Left ventricle myocardium inferior (tissue), 1 donor: ENCODE measurements at places on chromosomes 12 and 14.

GRCh38 chr12:108914121-108914531, 34.2 kb downstream of the DAO start:
- DNase-seq = no peak

DNA sequence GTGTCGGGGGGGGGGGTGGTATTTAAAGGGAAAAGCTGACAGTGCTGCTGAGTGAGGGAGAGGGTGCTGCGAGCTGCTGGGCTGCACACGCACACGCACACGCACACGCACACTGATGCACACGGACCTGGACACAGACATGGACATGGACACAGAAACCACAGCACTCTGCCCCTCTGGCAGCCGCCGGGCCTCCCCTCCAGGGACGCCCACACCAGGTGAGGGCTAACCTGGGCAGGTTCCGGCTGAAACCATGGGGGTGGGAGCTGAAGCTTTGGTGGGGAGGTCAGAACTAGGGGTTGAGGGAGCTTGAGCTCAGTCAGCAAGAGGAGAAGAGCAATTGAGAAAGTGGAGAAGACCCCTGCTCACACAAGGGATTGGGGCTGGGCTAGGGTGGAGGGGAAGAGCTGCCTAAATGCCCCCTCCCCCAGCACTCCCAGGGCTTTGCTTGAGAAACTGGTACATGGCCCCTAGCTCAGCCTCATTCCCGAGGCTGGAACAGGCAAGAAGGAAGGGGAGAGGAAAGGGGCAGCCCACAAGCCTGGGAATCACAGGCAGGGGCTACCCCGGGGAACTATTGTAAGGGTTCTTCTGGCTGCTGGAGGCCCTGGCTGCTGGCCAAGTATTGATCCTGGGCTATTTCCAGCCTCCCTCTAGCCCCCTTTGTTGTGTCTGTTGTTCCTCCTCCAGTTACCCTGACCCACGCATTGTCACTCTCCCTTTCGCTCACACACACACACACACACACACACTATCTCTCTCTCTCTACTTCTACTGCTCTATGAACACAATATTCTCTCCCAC, at the start of gene REM2:
REM2 (plus strand) TSS at position 50 of the 804 bp plus-strand sequence; CDS start at position 116, 66 bp downstream.
- no peak for DNase-seq

- DNase-seq = no peak
Observed at GRCh38 chr14:93033983-93034670, 81.6 kb downstream of the ITPK1 start.

GRCh38 chr12:121805171-121806008, 1.6 kb downstream of the SETD1B start:
- DNase-seq = no peak

- peak; percentile 79 for DNase-seq
Observed at GRCh38 chr14:103122947-103123633, at the start of gene TNFAIP2. Gene TNFAIP2 (plus strand): TSS chr14:103123461. CDS start chr14:103126458, 2,997 bp downstream.

DNA sequence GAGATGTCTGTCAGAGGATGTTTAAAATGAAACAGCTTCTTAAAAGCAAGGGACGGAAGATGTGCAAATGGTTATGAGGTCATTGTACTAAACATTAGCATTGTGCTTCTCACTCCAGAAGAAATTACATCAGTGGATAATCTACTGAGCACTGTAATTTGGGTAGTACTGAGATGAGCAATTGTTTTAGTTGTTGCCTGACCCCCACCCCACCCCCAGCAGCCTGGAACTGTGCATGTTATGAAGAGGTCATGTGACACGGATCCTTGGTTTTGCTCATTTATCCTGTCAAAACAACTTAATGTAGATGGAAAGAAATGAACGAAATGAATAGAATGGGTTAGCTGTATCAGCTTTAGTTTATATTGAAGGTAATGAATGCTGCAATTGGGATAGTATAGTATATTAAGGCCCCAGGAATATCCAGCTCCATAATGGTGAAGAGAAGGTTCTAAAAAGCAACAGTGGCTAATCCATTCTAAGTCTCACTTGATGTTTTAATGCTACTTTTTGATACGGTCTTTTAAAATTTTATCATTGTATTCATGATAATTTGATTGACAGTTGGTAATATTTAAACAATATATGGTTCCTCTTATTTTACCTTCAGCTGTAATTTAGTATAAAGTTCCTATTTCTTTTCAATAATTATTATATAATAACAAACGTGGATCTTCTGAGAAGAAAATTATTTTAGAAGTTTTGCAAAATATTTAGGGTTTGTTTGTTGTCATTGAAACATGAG, 58.5 kb downstream of the WNK1 start:
- DNase-seq = no peak

- peak; percentile 47 for DNase-seq
Observed at GRCh38 chr12:3077572-3078081, 448 bp downstream of the TSPAN9 start.

DNA sequence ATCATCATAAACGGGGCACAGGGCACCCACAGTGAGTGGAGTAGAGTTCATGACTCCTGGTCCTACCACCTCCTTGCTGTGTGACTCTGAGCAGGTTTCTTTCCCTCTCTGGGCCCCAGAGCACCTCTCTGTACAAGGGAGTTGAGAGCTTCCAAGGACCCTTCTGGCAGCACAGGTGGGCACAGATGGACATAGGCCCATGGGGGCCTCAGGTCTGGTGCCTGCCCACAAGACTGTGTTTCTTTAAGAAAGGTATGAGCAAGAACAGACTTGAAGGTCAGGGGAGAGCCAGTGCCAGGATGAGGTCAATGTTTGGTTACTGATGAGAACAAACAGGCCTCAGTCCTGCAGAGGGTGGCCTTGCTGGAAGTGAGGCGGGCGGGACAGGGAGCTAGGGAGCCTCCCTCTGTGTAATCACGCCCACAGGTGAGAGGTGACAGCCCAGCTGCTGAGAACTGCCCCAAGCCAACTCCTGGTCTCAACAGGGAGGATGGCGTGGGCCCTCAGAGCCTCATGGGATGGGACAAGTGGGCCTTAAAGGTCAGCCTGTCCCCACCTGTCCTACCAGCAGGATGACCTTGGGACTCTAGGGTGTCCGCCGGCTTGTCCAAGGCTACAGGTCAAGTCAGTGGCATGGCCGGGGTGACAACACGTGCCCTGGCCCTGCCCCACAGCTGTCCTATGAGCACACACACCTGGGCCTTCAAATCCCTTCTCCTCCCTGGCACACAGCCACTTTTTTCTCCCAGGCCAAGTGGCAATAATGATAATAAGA, 49.1 kb downstream of the CCDC85C start:
- no peak for DNase-seq

- no peak for DNase-seq
Observed at GRCh38 chr12:52245259-52245961, 12.4 kb downstream of the KRT7 start.

- no peak for DNase-seq
Observed at GRCh38 chr12:41980390-41980789, 164.3 kb downstream of the GXYLT1 start.

GRCh38 chr12:93847517-93848474, 170.6 kb downstream of the CRADD start:
- DNase-seq = no peak

DNA sequence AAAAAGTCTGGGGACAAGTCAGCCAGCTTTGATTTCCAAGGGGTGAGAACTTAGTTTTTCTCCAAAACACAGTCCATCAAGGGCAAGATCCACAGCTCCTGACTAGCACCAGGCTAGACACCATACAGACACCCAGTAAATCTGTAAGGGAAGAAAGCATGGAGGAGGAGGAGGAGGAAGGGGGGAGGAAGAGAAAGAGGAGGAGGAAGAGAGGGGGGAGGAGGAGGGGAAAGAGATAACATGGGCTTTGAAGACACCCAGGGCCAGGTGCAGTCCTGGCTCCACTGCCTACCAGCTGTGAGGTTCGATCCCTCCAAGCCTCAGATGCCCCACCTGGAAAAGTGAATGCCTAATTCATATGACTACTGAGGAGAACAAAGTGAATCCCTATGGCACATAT, 18.3 kb downstream of the KDM2B start:
- DNase-seq = no peak

DNA sequence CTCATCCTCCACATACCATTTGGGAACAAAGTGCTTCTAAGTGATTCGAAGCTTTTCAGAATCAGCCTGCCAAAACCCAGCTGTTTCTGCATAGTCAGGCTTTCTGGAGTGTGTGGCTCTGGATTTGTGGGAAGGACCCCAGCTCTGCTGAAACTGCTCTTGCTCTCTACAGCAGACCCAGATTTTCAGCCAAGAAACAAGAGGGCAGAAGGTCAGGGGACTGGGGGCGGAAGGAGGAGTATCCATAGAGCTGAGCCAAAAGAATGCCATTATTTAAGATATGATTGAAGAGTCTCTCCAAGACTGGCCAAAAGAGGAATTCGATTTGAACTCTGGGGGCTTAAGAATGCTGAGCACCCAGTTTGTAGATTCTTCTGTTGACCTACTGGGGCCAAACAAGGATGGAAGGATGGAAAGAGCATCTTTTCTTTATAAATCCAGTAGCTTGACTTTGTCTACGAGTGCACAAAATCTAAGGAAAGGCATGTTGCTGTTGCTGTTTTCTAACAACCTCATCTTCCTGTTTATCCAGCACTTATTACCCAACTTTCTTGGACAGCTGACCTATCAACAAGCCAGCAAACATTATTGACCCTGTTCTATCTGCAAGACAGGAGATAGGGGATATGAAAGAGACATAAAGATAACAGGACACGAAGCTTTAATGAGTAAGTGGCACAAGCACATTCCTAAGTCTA, 29.2 kb downstream of the FBLN5 start:
- DNase-seq = no peak

- DNase-seq = no peak
Observed at GRCh38 chr14:39232554-39233415, 930 bp upstream of the MIA2 start.

DNA sequence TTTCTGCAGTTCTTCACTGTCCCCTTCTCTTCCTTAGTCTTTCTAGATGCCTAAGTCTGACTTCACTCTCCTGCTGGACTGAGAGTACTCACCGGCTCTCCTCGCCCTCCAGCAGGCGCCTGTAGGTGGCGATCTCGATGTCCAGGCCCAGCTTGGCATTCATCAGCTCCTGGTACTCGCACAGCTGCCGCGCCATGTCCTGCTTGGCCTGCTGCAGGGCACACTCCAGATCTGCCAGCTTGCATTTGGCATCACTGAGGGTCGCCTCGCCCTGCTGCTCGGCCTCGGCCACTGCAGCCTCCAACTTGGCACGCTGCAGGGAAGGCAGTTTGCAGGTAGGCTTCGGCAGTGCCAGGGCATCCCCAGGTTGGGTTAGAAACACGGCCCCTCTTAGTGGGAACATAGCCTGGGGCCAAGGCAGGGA, 5.2 kb downstream of the KRT84 start:
- no peak for DNase-seq

GRCh38 chr12:31041033-31041564, 32.6 kb upstream of the DDX11 start:
- DNase-seq = peak; percentile 43

DNA sequence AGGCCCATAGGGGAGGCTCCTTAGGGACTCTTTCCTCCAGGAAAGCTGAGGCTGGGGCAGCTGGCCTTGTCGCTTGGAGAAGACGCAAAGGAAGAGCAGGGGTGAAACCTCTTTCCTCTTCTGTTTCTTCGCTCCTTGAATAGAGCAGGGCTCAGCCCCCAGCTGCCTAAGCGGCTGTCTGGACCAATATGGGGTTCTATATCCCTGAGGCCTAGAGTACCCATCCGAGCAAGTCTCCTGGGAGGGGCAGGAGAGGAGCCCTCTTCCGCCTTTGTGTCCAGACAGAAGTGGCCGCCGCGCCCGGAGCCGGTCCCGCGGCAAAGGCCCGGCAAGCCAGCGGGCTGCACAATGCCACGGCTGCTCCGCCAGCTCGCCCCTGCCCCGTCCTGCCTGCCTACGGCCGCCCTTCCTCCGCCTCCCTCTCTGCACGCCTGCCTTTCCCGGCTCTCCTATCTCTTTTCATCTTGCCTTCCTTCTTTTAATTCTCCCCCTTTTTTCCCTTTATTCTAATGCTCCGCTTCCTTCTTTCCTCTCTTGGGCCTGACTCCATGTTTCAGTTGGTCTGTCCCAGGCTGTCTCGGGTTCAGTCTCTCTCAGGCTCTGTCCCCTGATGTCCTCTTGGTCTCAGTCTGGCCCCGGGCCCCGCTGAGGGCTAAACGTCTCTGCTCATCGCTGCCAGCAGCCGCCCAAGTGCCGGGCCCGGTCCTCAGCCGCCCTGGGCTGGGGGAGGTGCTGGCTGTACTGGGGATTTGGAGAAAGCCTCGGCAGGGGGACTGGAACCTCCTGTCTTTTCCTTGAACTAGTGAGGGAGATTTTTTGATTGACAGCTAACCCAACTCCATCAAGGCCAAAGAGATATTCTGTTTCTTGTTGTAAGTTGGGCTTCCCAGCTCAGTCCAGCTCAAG, 2.5 kb upstream of the HOXC9 start:
- DNase-seq = no peak

- DNase-seq = no peak
Observed at GRCh38 chr14:71712478-71712877, 219.8 kb upstream of the RGS6 start.

- DNase-seq = no peak
Observed at GRCh38 chr12:67202678-67203012, 66.5 kb upstream of the CAND1 start.

- no peak for DNase-seq
Observed at GRCh38 chr14:90274808-90275457, 18.6 kb downstream of the PSMC1 start.

DNA sequence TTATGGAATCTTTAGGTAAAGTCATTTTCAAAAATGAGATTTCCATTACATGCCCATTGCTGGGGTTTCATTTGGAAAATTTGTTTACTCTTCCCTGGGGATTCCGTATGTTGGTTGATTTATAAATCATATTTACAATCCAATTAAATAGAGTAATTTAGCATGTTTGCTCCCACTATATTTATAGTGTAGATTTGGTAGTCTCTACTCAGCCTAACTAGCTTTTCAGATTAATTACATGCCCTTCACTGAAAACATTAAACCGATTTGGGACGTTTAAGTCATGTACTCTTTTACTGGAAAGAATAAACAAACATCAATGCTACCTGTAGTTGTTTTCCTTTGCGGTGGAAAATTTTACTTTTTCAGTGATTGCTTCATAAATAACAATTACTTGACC, 10.4 kb downstream of the PAX9 start:
- DNase-seq = no peak

GRCh38 chr14:63088865-63089264, 43.6 kb upstream of the KCNH5 start:
- DNase-seq = no peak

- DNase-seq = no peak
Observed at GRCh38 chr14:100215330-100215885, 23.5 kb upstream of the YY1 start.

GRCh38 chr12:124915239-124916236, 1.1 kb upstream of the UBC start:
- peak; percentile 63 for DNase-seq

- no peak for DNase-seq
Observed at GRCh38 chr12:122520676-122521075, 6.1 kb downstream of the RSRC2 start.

DNA sequence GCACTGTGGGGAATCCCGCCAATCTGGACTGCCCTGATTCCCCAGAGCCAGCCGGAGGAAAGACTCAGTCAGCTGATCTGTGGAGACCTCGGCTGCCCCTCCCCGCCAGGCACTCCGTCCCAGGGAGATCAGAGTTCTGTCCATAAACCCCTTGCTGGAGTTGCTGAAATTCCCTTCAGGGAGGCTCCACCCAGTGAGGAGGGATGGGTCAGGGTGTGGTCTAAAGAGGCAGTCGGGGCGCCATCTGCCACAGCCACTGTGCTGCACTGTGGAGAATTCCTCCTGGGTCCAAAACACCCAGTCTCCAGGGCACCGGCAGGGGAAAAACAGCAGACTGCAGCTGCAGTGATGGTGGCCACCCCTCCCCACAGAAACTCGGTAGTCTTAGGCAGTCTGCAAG, 1922.3 kb upstream of the FLRT2 start:
- no peak for DNase-seq

GRCh38 chr14:99874306-99874705, 81.1 kb downstream of the EML1 start:
- DNase-seq = no peak
